ENCODE measurements at places on chromosomes 6 and 20.

DNA sequence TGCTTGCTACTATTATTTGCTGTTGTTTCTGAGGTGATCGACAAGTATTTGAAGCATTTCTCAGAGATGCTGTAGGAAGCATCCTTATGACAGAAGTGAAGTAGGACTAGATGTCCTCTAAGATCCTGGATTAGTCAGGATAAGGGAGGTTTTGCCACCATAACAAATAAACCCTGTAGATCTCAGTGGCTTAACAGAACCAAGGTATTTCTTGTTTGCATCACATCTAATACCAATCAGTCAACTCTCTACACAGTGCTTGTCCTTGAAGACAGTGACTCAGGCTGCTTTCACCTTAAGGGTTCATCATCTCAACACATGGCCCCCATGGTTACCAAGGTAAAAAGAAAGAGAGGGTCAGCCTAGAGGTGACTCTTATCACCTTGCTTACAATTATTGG lies 92.9 kb upstream of the ISM1 start:
- DNase-seq: no peak

DNA sequence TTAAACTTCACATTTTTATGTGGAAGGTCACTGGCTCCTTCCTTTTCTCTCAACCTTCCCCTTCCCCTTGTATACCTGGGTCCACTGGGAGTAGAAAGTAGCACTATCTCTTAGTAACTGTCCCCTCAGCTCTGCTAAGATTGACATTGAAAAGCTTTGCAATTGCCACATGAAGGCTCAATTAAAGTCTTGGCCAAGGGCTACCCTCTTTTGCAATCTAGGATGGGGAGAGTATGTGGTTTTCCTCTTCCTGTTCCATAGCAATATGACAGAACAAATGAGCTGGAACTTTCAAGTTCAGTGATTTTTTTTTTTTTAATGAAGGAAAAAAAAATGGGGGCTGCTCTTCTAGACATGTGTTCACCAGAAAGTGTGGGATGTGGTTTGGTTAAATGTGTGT lies 37.1 kb downstream of the PROKR2 start:
- no peak for DNase-seq

GRCh38 chr6:132961122-132961521 lies 146.8 kb downstream of the RPS12 start:
- DNase-seq: peak; percentile 32

DNA sequence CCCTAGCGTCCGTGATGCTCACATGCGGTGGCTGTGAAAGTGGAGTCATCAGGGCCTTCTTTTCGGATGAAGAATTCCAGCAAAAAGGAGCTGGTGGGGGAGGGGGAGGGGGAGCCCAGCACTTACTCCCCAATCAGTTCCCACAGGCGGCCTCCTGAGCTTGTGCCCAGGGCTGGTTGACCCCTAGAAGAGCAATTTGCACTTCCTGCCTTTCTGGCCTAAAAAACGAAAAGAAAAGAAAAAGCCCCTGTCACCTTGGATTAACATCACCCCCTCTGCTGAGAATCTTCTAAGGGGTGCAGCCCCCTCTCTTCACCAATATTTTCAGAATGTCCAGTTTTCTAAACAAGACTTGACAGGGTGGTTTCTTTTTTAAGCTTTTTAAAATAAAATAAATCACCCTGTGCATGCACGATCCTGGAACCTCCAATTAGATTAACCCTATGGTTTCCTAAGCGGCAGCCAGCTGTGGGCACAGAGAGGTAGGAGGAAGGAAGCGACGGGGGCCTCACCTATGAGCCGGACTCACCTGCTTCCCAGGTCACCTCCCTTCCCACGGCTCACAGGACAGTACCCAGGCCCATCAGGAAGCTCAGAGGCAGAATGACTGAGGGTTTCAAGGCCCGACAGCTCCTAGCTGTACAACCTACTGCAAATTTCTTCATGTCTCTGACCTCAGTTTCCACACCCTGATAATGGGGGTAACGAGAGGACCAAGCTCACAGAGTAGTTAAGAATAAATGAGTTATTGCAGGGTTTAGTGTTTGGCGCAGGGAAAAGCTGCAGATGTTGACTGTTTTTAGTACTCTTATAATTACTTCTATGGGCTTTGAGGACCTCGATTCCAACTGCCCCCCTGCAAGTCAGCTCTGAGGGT lies 10.5 kb upstream of the TGM2 start:
- DNase-seq: no peak

GRCh38 chr6:45830441-45831139 lies 185.1 kb downstream of the CLIC5 start:
- DNase-seq: no peak

DNA sequence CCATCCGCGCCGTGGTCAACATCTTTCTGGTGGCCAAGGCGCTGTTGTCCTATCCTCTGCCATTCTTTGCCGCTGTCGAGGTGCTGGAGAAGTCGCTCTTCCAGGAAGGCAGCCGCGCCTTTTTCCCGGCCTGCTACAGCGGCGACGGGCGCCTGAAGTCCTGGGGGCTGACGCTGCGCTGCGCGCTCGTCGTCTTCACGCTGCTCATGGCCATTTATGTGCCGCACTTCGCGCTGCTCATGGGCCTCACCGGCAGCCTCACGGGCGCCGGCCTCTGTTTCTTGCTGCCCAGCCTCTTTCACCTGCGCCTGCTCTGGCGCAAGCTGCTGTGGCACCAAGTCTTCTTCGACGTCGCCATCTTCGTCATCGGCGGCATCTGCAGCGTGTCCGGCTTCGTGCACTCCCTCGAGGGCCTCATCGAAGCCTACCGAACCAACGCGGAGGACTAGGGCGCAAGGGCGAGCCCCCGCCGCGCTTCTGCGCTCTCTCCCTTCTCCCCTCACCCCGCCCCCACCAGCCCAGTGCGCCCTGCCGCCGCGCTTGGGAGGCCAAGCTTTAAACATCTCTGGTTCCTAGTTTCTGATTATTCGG lies 4.0 kb downstream of the SLC32A1 start:
- no peak for DNase-seq

- no peak for DNase-seq
Measured at GRCh38 chr6:25499615-25500235, 152.3 kb upstream of the SCGN start.

DNA sequence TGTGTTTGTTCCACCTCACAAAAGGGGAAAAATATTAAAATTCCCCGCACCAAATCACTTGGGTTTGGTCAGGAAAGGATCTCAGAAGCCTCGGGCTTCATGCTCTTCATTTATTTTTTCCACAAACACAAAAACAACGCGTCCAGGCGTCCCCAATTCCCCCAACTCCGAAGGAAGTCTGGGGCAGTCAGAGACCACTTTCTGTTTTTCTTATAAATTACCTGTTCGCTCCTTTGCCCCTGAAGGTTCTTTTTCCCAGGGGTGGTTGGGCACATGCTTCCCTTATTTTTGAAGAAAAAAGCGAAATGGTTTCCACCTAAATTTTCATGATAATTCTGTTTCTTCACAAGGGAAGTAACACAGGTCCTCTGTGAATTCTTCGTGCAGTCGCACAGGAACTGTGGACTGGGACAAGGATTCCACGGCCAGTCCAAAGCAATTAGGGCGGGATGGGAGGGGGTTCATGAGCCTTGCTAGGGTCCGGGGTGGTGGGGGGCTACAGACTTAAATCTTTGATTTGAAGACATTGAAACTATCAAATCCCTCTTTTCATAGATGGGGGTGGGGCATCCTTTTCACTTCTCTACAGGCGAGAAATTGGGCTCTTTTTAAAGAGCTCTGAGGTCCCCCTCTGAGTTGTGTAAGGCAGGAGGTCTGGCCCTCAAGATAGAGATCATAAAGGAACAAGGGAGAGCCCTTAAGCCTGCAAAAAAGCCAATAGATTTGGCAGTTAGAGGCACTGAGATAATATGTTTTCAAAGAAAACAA lies 30.5 kb upstream of the HFE start:
- DNase-seq: no peak

GRCh38 chr6:38352636-38353035 lies 287.1 kb downstream of the BTBD9 start:
- no peak for DNase-seq

- DNase-seq: peak; percentile 72
Measured at GRCh38 chr6:113690281-113691259, 166.6 kb upstream of the MARCKS start.

DNA sequence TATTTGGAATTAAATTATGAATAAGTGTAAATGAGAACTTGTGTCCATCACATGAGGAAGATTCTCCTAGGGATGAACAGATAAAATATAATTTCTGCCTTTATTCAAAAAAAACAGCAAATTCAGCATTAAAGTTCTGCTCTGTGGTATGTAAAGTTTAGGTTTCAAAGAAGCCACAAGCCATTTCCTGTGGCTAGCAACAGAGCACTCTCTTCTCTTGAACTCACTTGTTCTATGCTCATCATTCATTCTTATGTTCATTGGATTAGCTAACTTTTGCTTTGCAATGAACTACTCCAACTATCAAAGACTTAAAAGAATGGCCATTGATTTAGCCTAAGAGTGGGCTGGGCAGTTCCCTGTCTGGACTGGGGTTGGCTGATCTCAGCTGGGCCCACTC lies 20.8 kb upstream of the SNRPB2 start:
- DNase-seq: no peak

GRCh38 chr6:9535106-9535505 lies 879.8 kb downstream of the TFAP2A start:
- no peak for DNase-seq

DNA sequence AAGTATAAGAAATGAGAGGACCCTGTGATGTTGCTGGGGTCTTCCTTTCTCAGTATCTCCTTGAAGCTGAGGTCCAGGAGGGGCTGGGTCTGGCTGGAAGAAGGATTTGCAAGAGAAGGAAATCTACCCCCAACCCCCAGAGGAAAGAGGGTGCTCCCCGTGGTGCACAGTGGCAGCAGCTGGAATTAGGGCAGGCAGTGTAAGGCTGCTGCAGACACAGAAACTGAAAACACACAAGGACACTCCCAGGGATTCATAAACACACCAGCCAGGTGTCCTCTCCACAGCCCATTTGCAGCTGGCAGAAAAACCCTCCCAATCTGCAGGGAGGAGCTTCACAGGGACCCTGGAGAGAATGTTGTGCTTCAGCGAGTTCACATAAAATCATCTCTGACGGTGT lies 297.2 kb downstream of the CDH26 start:
- no peak for DNase-seq

DNA sequence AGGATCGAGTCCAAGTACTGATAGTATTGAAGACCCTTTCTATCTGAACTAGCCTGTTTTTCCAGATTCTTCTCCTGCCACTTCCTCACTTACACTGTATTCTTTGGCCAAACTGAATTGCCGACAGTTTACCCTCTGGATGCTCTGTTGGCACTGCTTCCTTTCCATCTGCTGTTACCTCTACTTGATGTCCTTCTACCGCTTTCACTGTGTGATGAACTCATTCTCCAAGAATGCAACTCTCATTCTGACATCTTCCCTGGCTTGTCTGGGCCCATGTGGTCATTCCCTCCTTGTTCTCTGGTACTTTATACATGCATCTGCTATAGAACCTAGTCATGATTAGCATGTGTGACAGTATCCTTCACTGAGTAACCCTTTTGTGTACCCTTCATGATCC lies 16.3 kb downstream of the RPRD1B start:
- DNase-seq: peak; percentile 36

DNA sequence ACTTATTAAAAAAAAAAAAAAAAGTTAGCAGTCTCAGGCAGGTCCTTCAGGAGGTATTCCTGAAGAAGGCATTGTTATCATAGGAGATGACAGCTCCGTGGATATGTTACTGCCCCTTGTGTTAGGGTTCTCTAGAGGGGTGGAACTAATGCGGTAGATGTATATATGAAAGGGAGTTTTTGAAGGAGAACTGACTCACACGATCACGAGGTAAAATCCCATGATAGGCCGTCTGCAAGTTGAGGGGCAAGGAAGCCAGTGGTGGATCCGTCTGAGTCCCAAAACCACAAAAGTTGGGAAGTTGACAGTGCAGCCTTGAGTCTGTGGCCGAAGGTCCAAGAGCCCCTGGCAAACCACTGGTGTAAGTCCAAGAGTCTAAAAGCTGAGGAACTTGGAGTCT lies 103.4 kb downstream of the TULP4 start:
- DNase-seq: no peak

GRCh38 chr6:6600875-6601274 lies 12.4 kb downstream of the LY86 start:
- no peak for DNase-seq

DNA sequence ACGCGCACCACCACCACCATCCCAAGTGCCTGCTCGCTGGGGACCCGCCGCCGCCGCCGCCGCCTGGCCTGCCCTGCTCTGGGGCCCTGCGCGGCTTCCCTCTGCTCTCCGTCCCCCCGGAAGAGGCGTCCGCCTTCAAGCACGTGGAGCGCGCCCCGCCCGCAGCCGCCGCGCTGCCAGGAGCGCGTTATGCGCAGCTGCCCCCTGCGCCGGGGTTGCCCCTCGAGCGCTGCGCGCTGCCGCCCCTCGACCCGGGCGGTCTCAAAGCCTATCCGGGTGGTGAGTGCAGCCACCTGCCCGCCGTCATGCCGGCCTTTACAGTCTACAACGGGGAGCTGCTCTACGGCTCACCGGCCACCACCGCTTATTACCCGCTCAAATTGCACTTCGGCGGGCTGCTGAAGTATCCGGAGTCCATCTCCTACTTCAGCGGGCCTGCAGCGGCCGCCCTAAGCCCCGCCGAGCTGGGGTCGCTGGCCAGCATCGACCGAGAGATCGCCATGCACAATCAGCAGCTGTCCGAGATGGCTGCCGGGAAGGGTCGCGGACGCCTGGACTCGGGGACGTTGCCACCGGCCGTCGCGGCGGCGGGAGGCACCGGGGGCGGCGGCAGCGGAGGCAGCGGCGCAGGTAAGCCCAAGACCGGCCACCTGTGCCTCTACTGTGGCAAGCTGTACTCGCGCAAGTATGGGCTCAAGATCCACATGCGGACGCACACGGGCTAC lies 7.2 kb downstream of the PRDM13 start:
- DNase-seq: no peak

DNA sequence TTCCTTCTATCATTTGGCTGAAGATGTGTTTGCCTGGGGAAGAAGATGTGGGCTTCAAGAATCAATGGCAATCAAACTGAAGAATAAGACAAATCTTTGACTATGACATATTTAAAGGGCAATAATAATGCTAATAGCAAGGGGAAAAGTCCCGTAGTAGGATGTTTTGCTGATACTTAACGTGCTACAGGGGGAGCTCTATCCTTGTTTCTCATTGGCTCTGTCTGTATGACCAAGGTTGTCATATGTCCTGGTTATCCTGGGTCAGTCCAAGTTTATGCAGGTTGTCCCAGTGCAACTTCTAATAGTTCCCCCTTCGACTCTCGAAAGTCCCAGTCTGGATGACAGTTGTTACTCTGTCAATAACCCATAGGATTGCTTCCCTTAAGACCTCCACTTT lies 321.3 kb downstream of the DHX35 start:
- DNase-seq: no peak

- DNase-seq: no peak
Measured at GRCh38 chr20:16437387-16437996, 135.8 kb downstream of the KIF16B start.
